ENCODE measurements at places on chromosomes 11 and 22.

GRCh38 chr11:111388842-111389241, 9.8 kb upstream of the POU2AF1 start:
- DNase-seq, result no peak

GRCh38 chr11:114085965-114086793, 26.7 kb downstream of the ZBTB16 start:
- no peak for DNase-seq

- DNase-seq, result no peak
Measured at GRCh38 chr22:48097723-48098122, 1335.3 kb downstream of the TBC1D22A start.

DNA sequence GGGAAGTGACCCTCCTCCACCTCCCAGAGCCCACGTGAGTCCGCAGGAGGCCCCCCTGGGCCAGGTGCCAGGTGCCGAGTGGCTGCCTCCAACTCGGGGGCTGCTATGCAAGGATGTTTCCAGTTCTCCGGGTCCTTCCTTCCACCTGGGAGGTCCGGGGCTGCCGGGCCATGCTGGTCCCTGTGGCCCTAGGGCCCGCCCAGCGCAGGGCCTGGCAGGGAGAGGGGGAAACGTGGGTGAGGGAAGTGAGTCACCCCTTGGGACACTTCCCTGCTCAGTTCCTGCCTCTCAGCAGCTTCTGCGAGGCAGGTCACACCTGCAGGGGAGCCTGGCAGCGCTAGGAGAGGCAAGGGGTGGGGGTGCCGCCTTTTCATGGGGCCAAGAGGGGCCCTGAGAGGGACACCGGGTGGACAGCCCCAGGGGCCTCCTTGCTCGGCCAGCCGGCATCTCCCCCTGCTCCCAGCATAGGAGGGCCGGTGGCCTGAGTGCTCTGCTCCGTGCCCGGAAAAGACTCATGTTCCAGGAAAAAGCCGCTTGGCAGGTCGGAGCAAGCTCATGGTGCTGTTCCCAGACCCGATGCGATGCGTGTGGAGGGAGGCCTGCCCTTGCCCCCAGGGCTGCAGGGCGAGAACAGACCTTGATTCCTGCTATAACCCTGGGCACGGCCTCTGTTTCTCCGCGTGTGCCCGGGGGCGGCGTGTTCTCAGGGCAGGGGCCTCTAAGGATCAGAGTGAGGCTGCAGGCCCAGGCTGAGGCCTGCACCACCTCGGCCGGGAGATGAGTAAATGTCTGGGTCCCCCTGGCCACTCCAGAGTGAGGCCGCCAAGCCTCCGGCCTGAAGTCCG, 30.3 kb upstream of the WNT7B start:
- DNase-seq, result no peak

DNA sequence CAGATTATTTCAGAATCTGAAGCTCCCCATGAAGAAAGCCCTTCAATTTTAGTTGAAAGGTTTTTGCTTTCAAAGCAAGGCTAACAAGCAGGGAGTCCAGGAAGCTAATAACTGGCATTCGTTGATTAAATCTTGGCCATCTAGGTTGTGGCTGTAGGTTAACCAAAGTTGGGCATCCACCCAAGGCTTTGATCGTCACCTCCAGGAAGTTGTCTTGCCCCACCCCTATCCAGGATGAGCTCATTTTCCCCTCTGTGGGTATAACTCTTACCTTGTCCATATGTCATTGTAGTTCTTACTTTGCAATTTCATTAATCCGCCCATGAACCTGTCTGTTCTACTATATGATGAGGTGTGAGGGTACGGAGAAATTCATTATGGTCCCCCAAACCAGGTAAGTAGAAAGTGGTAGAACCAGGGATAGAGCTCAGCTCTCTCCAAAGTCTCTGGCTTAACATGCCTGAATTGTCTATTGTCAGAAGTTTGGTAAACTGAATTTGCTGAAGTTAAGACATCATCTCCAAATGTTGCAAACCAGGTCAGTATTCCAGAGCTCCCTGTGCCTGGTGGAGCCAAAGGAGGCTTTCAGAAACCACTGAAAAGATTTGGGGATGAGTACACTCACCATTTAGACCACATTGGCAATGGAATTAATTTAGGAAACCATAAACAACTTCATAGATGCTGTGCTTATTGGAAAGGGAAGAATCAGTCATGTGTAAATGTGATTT, 97.1 kb downstream of the CD44 start:
- peak; percentile 34 for DNase-seq

DNA sequence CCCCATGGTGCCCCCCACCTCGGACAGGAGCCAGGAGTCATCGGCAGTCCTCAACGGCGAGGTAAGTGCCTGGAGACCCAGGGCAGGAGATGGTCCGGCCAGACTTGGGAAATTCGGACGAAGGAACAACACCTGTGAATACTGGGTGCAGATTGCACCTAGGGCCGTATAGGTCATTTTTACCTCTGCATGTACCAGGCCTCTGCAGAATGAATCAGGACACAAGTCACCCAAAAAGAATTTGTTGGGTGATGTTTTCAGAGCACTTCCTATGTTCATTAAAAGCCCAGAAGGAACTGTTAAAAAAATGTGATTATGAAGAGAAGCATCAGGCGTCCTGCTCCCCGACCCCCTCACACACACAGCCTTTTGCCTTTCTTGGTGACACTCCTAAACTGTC, 93.9 kb downstream of the C11orf91 start:
- no peak for DNase-seq

- DNase-seq, result no peak
Measured at GRCh38 chr11:18567081-18567480, 21.5 kb downstream of the UEVLD start.

DNA sequence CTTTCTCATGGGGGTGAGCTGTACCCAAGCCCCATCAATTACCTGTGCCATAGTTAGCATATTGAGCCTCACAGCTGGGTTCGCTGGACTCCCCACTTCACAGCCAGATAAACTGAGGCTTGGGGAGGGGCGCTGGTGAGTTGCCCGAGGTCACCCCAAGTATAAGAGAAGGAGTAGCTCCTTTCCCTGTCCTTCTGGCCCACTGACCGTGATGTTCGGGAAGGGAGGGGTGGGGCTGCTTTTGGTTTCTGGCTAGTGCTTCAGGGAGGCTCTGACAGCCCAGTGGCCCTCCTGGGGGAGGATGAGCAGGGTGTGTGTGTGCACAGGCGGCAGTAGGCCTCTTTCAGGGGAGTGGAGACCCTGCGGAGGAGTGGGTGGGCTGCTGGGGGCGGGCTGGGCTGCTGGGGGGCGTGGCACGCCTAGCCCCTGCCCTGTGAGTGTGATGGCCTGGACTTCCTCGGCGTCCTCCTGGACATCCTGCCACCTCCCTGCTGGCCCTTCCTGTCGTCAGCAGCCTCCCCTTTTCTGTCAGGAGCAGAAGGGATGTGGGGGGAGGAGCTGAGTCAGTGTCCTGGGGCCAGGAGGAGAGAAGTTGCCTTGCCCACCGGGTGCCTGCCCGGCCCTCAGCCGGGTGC, 50.3 kb downstream of the TRIOBP start:
- no peak for DNase-seq

DNA sequence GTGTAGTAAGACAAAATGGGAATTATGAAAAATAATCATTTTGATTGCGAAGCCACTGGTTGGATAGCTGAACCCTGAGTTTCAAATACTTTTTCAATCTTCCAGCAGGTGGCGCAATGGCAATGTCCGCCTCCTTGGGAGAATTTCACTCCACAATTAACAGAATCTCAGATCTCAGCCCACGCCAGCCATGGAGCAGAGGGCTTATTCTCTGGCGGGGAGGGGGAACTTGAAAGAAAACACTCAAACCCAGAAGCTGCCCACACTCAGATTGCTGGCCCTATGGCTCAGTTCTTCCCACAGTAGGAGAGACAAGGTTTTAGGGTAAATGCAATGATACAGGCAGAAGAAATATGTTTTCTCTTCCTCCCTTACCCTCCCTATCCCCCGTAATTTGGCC, 38.7 kb upstream of the RCN1 start:
- DNase-seq, result peak; percentile 15

GRCh38 chr11:102940714-102941588, 14.6 kb downstream of the MMP13 start:
- peak; percentile 19 for DNase-seq

DNA sequence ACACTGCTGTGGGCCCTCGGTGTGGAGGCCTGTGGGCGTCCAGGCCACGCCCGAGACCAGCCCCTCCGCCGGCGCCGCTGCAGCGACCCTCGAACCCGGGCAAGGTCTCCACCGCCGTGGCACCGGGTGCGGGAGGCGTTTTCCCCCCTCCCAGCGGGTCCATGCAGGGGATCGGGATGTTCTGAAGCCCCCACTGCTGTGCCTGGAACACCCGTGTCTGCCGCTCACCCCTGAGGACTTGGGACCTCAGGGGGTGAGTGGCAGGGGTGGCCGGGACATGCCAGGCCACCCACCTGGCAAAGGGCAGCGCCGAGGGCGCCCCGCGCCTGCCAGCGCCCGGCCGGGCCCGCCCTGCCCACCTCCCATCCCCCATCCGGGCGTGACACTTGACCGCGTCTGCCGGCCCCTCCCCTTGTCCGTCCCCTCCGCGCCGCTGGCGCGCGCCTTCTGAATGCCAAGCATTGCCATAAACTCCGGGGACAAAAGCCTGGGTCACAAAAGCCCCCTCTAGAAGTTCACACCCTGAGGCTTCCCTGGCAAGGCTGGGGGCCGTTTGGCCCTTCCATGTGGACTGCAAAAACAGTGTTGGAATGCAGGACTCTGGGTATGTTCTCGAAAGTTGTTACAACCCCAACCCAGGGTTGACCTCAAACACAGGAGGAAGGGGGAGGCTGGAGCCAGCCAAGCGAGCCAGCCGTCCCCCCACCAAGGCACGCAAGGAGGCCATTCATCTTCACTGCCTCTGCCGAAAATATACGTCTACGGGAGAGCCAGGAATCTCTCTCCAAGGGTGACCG, 819 bp upstream of the KCNQ1OT1 start:
- DNase-seq, result peak; percentile 33

DNA sequence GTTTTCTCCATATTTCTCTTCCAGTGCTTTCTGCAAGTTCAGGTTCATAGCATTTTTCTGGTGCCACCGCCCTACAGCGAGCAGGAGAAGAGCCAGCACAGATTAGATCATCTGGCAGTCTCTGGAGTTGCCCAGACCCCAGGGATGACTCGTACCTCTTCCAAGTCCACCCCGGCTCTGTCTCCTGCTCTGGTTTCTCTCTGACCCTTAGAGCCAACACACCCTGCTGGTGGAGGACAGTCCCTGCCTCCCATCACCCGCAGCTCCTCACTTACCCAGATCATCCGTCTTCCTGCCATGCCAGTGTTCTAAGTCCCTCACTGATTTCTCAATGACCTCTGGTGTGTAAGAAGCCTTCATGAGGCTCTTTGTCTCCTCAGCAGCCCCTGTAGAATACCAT, 28.0 kb downstream of the TST start:
- no peak for DNase-seq

- DNase-seq, result no peak
Measured at GRCh38 chr11:127795326-127795725, 792.0 kb downstream of the ETS1 start.

DNA sequence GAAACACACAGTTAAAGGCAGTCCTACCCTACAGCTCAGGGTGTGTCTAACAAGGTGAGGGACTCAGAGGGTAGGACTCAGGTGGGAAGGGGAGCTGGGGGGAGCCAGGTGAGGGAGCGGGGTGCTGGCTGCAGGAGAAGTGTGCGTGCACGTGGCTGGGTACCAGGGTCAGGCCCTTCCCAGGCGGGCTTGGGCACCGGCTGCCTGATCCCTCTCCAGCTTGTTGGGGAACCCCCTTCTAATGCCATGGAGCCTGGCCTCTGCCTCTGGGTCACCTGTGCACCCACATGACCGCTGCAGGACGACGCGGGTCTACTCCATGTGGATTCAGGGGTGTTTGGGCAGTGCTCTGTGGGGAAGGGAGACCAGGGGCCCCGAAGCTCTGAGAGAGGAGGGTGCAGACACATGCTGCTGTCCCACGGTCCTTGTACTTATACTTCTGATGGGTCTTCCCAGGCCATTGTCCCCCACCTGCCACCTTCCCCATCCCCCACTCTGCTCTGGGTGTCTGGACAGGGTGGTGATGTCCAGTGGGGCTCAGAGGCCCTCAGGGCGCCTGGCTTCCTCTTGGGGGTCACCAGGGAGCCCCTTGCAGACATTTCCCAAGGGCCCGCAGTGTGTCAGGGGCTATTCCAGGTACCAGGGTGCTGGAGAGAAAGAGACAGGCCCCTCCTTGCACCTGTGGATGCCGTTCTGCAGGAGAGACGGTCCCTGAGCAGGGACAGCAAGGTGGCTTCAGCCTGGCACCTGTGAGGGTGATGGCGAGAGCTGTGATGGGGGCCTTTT, 10.4 kb upstream of the MRGPRD start:
- no peak for DNase-seq

- no peak for DNase-seq
Measured at GRCh38 chr11:88886796-88887195, 179.0 kb downstream of the GRM5 start.

GRCh38 chr11:79159657-79160450, 281.0 kb downstream of the TENM4 start:
- no peak for DNase-seq

- no peak for DNase-seq
Measured at GRCh38 chr11:15976433-15977045, 379.8 kb downstream of the SOX6 start.

DNA sequence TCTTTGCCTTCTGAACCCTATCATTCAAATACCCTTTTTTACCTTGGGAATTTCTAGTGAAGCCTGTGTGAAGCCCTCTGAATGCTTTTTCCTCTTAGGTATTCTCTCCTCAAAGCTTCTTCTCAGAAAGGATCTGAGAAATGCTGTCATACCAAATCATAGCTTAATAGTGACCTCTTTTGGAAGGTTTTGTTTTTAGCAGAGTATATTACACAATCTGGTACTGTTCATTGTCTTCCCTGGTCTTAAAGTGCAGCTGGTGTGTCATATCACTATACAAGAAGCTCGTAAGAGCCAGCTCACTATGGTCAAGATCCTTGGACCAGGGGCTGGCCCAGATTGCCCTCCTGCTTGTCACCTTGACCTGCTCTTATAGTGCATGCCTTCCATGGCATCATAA, 204.4 kb upstream of the ANO5 start:
- DNase-seq, result no peak

DNA sequence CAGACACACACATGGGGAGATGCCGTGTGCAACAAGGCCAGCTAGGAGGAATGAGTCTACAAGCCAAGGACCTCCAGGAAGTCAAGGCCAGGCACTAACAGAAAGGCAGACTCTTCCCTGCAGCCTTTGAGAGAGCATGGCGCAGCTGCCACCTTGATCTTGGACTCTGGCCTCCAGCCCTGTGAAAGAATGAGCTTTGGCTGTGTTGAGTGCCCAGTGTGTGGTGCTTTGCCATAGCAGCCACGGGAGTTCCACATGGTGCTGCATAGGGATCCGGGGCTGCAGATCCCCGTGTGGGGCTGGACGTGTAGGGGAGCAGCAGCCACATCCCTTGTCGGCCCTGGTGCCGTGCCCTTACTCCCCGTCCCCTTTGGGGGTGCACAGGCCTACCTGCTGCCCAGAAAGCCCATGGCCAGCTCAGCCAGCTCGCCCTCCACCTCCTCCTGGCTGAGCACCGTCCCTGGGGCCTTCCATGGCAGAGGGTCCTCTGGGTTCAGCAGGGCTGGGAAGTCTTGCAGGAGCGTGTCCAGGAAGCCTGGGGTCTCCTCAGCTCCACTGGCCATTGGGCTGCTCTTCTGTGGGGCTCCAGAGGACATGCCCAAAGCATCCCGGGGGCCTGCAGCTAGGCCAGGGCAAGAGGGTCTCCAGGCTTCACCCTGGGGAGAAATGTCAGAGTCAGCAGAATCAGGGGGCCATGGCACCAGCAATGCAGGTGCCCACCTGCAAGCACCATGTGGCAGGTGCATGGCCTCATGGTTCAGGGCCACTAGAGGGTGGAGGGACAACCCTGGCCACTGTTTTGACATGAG, 7.0 kb downstream of the PPM1F start:
- no peak for DNase-seq

Data from stimulated activated CD4-positive, alpha-beta T cell treated with anti-CD3 and anti-CD28 coated beads, Interleukin-12 subunit alpha, Interleukin-12 subunit beta, amount 100 ng/mL, for 24 hours (primary cell).